B cell (primary cell): ENCODE measurements at places on chromosomes 4 and X.

- no peak for DNase-seq
These were observed 4.2 kb upstream of the MSANTD1 start for GRCh38 chr4:3244747-3245146.

- peak; percentile 30 for DNase-seq
These were observed 109.1 kb downstream of the PTTG2 start for GRCh38 chr4:38069271-38069760.

- no peak for DNase-seq
These were observed 142.1 kb upstream of the PABPC4L start for GRCh38 chr4:134343656-134344055.

- no peak for DNase-seq
These were observed 62.4 kb upstream of the NDP start for GRCh38 chrX:44035571-44035970.

- DNase-seq = no peak
These were observed 214.4 kb upstream of the KLF3 start for GRCh38 chr4:38449506-38450174.

GRCh38 chr4:30718021-30718542, 2.1 kb upstream of the PCDH7 start:
- no peak for DNase-seq

DNA sequence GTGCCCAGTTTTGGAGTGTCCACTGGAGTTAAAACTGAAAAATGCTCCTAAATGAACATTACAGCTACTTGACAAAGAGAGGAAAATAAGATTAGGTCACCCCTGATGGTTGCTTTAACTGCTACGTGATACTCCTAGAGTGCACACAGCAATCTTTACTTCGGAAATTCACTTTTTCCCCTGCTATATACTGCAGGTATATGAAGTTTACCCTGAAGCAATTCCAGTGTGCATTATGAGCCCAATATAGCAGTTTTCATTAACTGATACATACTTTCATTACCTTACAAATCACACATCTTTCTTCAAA, 773 bp upstream of the ZNF827 start:
- no peak for DNase-seq

GRCh38 chr4:81516241-81516640, 44.5 kb upstream of the RASGEF1B start:
- DNase-seq = peak; percentile 19

DNA sequence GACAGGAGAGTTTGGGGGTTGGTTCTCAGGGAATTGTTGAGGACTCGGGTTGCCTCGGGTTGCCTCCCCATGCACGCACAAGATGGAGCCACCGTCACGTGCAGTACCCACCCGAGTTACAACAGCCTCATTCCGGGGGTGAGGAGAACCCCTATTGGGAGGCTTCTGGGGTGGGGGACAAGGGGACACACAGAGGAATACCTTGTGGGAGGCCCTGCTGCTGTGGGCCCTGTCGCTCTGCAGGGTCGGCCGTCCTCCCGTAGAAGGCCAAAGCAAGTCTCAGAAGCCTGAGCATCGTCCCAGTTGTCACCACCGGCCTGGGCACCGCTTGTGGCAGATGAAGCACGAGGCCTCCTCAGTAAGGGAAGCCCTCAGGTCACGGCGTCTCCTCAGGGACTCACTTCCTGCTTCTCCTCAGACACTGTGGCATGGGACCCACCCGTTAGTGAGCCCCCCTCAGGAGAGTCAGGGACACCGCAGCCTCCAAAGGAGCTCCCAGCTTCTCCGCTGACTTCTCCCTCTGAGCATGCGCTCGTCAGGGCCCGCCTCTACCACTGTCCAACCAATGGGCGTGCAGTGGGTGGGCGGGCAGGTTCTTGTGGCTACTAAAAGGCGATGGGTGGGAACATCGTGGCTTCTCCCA, at the start of gene CT55:
Gene CT55, minus strand, starts transcription at position 522 of the 643 bp plus-strand sequence. Its CDS starts 227 bp downstream, at position 295.
- no peak for DNase-seq

DNA sequence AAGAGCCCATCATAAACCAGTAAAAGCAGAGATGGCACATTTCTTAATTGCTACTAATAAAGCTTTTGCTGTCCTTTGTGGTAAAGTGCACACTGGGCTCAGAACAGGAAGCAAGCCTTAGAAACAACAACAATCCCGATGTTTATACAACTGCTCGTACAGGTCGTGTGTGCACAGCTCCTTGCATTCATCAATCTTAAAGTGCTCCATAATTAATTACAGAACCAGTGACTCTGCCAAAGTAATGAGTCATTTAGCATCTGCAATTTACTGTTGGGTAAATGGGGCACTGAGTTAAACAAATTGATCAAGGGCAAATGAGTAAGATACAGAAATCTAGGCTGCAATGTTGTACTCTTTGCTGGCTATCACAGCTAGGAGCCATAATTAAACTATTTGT, 61.3 kb upstream of the TXK start:
- no peak for DNase-seq

DNA sequence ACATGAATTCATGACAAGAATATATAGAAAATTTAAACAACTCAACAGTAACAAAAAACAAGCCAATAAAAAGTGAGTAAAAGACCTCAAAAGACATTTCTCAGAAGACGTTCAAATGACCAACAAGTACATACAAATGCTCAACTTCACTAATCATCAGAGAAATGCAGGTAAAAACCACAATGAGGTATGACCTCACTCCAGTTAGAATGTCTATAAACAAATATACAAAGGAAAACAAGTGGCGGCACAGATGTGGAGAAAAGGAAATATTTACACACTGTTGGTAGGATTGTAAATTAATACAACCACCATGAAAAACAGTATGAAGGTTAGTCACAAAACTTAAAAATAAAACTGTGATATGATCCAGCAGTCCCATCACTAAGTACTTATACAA, 1033.1 kb downstream of the RAPGEF2 start:
- no peak for DNase-seq

GRCh38 chrX:16479206-16479869, 170.6 kb upstream of the S100G start:
- DNase-seq = no peak

GRCh38 chr4:175290401-175290800, 372.2 kb downstream of the ADAM29 start:
- DNase-seq = no peak

DNA sequence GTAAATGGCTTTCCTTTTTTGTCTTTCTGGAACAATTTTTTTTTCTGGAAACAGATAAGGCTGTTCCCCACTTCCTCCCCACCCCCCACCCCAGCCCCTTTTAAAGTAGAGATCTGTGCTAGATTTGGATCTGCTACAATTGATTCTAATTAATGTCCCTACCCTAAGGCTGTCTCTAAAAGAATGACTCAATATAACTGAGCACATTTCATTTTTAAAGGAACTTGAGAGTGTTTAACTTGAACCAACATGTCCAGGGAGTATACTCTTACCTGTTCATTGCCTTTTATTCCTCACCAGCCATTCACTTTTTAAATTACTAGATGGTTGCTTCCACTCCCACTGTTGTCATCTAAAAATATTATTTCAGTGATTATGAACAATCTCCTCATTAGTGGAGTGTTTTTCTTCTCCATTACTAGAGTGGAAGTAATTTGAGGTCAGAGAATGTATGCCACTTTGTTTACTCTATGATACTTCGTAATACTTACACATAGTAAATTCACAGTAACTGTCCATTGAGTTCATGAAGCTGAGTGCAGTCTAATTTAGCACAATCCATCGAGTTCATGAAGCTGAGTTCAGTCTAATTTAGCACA, 14.1 kb upstream of the CNOT6L start:
- DNase-seq = no peak

DNA sequence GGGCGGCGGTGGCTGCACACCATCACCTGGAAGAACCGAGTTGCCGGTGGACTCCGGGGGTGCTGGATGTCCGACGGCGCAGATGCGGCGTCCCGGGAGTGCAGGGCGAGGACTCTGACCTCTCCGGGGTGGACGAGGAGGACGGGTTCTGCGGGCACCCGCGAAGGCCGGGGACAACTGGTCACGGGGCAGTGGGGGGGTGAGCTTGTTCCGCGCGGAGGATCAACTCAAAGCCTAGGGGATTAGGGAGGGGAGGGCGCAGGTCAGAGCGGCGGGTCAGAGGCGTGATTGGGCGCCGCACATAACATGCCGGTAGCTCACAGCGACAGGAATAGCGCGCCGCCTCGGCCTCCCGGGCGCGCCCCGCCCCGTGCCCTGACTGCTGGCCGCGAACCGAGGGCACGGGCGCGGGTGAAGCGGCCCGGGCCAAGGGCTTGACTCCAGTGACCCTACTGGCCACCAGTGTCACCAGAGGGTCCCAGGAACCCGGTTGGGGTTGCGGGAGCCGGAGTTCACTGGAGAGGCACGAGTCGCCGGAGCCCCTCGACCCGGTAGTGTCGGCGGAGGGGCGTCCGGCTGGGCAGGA, at the start of gene KLHL34:
Gene KLHL34, minus strand, starts transcription at position 179 of the 586 bp plus-strand sequence. CDS start 542 bp downstream, outside the sequence.
- DNase-seq = peak; percentile 13
